ENCODE measurements at places on chromosomes 1 and 21.
A peak's percentile ranks its signal among the peaks of the same experiment; 100 is the strongest.

DNA sequence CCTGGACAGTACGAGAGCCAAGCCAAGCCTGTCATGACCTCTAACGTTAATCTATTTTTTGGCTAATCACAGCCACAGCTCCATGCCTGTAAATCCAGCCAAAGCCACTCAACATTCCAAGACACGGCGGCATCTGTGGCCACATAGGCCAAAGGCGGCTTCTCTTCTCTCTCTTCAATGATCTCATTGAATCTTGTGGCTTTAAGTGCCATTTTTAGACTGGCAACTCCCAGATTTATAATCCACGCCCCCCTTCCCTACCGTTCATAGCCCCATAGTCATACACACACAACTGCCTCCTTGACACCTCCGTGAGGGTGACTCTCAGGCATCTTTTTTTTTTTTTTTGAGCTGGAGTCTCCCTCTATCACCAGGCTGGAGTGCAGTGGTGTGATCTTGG, 5.7 kb upstream of the SELENON start:
- no peak for DNase-seq

DNA sequence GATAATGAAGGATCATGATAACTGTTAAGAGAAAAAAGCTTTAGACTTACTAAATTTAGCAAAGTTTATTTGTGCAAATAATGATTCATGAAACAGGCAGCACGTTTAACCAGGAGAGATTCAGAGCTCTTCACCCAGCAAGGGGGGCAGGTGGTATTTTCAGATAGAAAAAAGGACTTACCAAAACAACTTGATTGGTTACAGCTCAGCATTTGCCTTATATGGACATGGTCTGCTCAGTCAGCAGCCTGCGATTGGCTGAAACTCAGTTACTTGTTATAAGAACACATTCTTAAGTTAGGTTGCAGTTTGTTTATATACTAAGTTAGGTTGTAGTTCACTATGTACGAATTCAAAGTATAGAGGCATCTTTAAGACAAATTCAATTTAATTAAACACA, 165.6 kb downstream of the DUSP10 start:
- no peak for DNase-seq

- no peak for DNase-seq
These were observed 47.3 kb upstream of the COA6 start for GRCh38 chr1:234325878-234326496.

DNA sequence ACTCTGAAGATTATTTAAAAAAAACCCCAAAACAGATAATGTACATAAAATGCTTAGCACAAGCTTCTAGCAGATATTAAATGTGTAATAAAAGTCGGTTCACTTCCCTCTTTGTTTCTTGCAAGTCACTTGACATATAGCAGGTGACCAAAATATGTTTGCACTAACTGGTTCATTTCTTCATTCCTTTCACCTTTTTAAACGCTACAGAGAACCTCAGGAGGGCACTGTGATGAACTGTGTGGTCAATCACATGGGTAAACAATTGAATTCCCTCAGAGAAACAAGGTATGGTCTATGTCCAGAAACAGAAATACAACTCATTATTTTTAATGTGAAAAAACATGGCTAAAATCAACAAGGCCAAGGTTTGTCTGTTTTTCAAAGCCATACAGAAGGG, 51.3 kb upstream of the BCL10 start:
- DNase-seq: no peak

DNA sequence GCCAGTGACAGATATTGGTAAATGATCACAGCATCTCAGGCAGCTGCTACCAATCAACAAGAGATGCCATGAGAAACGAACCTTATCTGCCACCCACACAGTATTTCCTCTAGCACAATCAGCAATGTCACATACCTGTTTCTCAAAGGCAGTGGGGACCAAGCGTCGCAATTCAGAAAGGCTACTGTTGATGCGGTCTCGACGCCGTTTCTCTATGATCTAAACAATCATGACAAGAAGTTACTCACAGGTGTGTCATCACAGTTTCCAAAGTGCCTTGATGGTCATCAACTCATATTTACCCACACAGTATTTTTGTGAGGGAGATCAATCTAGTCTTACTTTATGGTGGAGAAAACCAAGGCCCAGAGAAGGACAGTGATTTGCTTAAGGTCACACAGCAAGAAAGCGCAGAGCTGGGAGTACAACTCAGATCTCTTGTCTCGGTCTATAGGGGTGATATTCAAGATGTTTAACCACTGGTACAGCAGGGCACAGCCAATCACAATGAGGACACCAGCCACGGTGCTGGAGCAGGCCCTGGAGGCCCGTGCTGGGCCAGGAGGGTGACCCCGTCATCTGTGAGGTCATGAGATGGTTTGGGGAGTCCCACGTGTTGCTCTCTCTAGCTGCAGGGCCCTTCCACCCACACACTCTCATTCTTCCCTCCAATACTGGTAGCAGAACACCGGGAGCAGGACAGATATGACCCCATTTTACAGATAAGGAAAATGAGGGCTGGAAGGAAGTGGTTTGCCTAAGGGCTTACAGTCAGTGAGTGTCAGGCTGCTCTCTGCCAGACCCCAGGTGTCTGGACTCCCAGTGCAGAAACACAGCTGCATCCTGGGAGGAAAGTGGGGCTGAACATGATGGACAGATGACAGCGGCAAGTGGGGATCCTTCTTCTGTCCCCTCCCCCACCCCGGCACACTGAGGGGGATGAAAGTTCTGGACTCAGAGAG, 7.8 kb downstream of the HEYL start:
- DNase-seq: no peak

DNA sequence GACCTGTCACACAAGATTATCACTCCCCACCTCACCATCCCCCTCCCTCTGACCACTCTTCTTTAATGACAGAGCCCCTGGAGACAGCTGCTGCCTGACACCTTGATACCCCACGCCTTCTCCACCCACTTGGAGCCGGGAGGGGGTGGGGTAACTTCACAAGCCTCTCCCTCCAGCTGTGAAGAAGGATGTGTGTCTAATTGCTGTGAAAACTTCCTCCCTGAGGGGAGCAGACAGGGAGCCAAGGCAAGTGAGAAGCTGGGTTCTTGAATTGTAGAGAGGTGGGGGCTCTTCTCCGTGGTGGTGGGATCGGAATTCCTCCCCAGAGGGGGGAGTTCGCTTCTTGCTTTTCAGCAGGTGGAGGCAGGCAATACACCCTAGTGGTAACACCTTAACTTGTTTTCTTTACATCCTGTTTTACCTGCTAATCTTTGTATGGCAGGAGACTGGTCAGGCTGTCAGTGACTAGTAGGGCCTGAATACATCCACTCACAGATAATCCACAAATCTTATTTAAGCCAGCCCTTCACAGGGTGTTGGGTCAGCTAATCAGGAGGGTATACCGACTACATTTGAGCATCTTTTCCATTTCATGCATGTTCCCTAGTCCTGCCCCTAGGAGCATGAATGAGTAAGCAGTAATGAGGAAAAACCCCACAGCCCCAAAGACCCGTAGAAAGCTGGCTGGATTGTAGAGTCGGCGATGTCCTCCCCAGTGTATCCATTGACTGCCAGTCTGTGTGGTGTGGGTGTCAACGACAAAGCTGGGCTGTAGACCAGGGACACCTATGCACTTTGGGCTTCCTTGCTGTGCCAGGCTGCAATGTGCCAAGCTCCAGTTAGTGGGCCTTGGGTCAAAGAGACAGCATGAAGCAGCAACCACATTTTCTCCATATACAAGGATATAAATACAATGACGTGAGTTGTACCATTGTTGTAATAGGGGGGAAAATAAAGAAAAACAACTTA, 57.3 kb downstream of the NFASC start:
- peak; percentile 25 for DNase-seq

GRCh38 chr1:51624855-51625254, 8.0 kb downstream of the OSBPL9 start:
- DNase-seq: no peak

GRCh38 chr1:19272064-19272463, 16.5 kb downstream of the AKR7A3 start:
- DNase-seq: no peak

- DNase-seq: no peak
These were observed 1.7 kb downstream of the H3-3A start for GRCh38 chr1:226063977-226064815.

DNA sequence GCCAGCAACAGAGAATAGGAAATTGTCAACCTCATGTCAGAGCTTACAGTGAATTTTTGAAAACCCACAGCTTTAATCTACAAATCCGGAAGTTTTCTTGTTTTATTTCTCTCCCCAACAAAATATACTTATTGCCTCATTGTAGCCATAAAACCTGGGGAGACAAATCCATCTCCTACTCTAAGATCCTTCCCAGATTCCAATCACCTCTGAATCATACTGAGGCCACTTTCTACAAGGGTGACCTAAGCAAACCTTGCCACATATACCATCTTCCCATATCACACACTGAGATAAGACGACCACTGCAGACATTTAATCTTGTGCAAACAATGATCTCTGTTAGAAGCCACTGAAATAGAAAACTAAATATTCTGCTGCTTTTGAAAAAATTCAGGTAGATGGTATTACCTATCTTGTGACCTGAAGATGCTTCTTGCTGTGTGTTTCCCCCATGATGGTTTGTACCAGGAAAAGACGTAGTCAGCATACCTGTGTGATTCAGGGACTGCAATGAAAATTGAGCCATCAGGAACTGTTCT, 171.5 kb upstream of the DUSP10 start:
- DNase-seq: no peak

Data from mucosa of descending colon (tissue), 3 donors.